ENCODE measurements at places on chromosomes 7 and 10. TPM values are rescaled to one million over a fixed set of nuclear protein-coding genes. Genes with fewer than 3 reads are reported as not detected.

GRCh38 chr10:22258471-22258870 is 40.7 kb upstream of the EBLN1 start:
- no peak for DNase-seq

DNA sequence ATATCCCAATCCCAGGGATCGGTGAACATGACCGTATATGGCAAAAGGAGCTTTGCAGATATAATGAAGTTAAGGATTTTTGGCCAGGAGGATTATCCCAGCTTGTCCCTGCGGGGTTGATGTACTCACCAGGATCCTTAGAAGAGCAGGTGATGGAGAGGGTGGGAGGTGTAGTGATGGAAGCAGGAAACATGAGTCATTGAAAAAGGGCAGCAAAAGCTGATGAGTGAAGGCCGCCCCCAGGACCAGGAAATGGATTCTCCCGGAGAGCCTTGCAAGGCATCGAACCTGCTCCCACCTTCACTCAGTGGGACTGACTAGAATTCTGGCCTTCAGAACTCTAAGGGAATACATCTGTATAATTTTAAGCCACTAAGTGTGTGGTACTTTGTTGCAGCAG is 5.2 kb upstream of the NUPR2 start:
- no peak for DNase-seq

GRCh38 chr7:75740846-75741497 is 2.2 kb upstream of the HIP1 start:
- DNase-seq: no peak

UTF1 gene
- not detected for total RNA-seq

HMX2 gene
- not detected for total RNA-seq

GRCh38 chr10:34815185-34816084 is at the start of gene PARD3:
Gene PARD3, minus strand, starts transcription at chr10:34815296. Its CDS starts 301 bp downstream, at chr10:34814995.
- DNase-seq: no peak

GRCh38 chr7:90719155-90719554 is 123.0 kb downstream of the CDK14 start:
- DNase-seq: no peak

- DNase-seq: no peak
Measured at GRCh38 chr10:105964009-105964408, 1200.5 kb downstream of the SORCS1 start.

DNA sequence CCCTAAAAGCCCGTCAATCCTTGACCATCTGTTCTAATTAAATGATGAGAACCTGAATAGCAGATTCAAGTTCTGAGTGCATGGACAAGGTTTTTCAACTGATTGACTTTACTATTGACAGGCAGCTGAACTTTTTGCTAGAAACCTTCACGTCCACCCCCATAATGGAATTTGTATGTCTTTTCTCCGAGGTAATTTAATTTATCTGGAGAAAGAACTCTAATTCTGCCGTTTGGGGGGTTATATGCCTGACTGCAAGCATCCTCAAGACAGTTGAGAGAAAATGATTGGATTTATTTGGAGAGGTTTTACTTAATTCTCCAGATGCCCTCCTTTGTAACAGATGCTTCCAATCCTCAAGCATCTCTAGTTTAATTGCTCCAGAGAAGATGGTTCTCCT is 1053.4 kb upstream of the AUTS2 start:
- DNase-seq: no peak

- DNase-seq: peak; percentile 52
Measured at GRCh38 chr7:1810961-1811849, 141.1 kb downstream of the ELFN1 start.

DNA sequence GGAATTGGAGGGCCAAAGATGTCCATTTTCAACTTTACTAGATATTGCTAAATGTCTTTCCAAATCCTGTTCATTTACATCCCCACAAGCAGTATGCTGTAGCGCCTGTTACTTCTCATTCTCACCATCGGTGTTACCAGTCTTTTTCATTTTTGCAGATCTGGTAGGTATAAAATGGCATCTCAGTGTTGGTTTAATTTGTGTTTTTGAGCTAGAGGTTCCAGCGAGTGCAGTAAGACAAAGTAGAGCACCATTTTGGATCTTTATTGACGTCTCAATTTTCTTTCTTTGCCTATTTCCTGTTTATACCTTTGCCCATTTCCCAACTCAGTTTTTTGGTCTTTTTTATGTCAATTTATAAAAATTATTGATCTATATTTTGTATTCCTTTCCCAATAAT is 55.6 kb downstream of the NRF1 start:
- no peak for DNase-seq

GRCh38 chr7:5625938-5626337 is 155.5 kb downstream of the RNF216 start:
- no peak for DNase-seq

DNA sequence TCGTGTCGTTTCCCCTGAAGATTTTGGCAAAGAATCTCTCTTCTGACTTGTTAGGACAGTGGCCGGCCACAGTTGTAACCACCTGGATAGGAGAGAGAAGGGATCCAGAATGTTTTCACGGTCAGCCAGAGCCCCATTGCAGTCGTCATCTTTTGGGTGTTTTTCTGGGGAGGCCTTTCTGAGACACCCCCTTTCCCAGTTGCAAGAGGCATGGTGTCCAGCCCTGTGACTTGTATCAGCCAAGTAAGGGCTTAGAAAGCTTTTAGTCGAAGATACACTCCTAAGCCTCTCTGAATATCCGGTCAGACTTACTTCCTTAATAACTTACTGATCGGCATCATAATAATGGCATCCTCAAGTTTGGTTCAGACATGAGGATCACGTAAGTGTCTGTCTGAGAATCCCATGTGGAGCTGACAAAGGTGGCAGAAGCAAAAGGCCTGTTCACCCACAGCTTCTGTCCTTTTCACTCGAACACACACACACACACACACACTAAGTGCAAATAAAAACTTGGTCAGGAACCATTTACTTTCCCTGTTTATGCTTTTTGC is 435.7 kb upstream of the GALNT17 start:
- DNase-seq: no peak

- DNase-seq: no peak
Measured at GRCh38 chr10:127920306-127921074, 13.6 kb downstream of the PTPRE start.

DNA sequence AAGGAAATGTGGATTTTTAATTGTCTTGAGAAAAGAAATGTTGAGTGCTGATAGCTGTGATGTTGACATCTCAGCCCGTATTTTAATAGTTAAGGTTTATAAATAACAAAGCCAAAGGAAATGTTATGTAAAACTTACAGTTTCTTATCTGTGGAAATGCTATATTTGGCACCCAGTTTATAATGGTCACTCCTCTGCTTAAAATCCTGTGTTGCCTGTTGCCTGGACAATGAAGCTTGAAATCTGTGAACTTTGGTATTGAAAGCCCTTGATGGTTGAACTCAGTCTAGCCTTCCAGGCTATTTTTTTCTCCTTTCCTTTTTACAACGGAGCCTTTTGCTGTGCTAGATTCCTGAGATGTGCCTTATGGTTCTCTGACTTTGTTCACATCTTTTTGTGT is 46.5 kb downstream of the MCU start:
- no peak for DNase-seq

DNA sequence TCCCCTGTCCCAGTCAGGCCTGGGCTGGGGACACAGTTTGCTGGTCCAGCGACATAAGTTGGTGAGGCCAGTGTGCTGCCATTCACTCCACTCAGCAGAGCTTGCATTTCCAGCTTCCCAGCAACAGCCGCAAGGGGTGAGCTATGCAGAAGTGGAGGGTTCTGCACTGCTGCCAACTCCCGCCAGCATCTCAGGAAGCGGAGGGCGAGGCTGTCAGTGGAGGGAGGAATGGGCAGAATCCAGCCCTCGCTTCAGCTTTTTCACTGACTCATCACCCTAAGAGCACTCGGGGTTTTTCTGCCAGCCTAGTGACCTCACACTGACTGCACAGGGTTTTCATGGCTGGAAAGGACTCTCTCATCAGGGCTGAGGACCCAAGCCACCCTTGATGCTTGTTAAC is 625.1 kb upstream of the MKI67 start:
- no peak for DNase-seq

DNA sequence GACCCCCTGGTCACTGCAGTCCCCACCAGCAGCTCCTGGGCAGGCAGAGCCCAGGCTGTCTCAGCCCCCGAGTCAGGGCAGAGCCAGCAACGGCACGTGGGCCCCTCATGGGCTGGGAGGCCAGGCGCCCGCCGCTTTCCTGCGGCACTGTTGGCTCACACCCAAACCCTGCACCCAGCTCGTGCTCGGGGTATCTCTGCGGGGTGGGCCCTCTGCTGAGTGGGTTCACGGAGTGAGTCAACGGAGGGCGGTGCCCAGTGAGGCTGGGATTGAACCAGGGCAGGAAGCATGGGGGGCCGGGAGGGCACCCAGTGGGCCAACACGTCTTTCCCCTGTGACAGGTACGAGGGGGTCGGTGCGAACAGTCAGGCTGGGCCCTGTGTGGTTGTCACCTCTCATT is 28.9 kb downstream of the ADAP1 start:
- DNase-seq: no peak

- DNase-seq: no peak
Measured at GRCh38 chr10:68032113-68032512, 43.0 kb downstream of the HERC4 start.

AP3M1 gene
- total RNA-seq: 20.2 TPM

ASIC3 gene
- 1.2 TPM for total RNA-seq

GRCh38 chr10:106991091-106991490 is 173.4 kb downstream of the SORCS1 start:
- no peak for DNase-seq

DNA sequence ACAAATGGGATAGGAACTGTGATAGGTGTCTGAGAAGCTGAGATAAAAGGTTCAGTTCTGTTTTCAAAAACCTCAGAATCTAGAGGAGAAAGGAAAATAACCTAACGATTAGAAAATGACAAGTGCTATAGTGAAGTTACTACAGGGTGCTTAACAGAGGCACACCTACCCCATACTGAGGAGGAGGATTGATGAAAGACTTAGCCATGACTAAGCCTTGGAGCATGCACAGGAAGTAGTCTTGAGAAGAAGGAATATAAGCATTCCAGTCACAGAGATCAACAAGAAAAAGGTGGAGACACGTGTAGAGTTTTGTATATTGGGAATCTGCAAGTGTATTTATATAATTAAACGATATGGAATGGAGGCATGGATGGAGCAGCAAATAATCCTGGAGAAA is 1225.5 kb upstream of the CELF2 start:
- DNase-seq: no peak

MKLN1 gene
- 28.5 TPM for total RNA-seq

DNA sequence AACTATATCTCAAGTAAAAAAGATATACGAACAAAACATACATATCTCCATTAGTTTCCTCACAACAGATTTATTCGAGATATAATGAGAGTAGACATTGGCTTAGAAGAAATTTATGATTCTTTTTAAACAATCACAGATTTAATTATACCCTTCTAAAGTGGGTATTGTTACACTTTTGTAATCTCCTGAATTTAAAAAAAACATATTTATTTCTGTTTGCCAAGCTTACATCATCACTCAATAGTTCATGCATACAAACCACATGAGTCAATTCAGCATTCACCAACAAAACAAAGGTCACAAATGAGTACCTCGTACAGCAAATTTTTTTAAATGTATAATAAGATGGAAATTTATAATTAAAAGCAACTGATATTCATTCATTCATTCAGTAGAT is 17.6 kb downstream of the LRRN3 start:
- no peak for DNase-seq

DNA sequence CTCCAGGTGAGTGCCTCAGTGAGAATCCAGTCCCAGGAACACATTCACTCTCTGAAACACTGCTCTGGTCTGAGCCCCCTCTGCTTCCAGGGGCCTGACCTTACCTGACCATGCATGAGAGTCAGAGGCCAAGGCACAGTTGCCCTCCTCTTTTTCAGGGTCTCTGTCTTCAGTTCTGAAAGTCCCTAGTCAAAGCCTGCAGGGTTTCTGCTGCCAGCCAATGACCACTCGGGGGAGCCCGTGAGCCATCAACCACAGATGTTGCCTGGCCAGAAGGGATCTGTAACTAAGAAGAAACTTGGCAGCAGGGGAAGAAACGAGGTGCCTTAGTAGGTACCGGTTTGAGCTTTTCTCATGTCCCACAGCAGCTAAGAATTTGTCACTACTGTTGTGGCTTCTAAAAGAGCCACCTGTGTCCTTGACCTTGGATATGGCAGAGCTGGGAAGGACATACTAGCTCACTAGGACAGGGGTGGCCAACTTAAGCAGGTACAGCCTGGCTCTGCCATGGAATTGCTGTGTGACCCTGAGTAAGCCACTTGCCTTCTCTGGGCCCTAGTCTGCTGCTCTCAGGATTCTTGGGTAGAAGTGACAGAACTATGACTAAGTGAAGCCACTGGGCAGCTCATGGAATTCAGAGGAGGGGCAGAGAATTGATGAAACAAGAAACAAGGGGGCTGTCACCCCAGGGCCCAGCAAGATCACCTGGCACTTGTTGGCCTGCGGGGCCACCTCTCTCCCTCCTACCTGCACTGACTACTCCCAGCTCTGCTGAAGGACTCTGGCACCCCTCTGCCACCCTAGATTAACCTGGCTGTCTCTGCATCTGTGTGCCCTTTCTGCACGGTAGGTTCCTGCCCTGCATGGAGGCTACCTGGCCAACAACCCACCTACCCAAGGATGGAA is 83.8 kb upstream of the GPR26 start:
- DNase-seq: peak; percentile 83

DNA sequence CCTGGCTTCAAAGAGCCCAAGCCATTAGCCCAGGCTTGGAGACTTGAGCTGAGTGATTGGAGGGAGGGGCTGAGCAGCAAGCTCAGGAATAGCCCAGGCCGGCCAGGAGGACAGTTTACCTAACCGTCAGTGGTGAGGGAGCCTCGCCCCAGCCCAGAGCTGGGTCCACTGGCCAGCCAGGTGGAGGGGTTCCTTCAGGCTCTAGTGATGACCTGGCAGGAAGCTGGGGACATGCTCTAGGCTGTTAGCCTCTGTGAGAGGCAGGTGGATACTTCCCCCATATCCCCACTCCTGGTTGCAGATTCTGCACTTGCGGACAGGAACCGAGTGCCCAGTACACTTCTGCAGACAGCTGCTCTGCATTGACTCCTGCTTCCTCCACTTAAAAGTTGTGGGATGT is 61.2 kb upstream of the ANTXRL start:
- DNase-seq: peak; percentile 28

DNA sequence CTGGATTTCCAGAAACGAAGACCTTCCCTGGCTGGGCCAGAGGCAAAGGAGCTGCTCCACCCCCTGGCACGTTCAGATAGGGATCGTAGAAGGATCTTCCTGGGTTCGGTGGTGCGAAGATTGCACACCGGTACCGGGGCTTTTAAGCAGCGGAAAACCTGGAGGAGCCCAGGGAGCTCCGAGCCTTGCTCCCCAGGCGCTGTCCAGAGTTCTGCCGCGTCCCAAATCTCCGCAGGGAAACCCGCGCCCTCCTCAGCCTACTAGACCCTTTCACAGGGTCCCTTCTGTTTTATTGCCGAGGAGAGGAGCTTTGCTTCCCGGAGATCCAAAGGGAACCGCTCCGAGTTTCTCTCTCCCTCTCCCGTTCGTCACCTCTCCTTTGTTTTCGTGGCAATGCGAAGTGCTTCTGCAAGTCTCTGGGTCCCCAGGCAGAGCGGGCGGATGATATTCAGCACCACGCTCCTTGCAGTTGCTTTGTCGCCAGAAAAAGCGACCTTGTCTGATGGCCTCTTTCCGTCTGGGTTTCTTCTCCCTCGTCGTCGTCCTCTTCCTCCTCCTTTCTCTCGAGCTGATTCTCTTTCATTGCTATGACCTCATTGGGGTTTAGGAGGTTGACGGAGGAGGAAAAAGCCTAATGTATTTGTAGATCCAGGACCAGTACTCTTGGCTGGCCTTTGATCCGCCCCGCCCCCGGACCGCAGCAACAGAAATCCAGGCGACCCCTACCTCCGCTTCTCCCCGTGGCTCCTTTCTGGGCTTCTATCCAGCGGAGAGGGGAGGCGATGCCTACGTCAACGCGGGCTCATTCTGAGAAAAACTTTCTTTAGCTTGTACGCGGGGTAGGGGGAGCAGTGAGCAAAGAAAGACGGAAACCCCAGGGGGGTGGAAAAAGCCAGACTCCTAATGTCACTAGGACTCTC is at the start of gene TMEM196:
Gene TMEM196 (minus strand): TSS at position 777 of the 920 bp plus-strand sequence. CDS start 921 bp downstream, outside the sequence.
- DNase-seq: no peak

NPTX2 gene
- 3.8 TPM for total RNA-seq

Data from right atrium auricular region (tissue), 2 donors.